ENCODE measurements at places on chromosomes 16 and 17.

DNA sequence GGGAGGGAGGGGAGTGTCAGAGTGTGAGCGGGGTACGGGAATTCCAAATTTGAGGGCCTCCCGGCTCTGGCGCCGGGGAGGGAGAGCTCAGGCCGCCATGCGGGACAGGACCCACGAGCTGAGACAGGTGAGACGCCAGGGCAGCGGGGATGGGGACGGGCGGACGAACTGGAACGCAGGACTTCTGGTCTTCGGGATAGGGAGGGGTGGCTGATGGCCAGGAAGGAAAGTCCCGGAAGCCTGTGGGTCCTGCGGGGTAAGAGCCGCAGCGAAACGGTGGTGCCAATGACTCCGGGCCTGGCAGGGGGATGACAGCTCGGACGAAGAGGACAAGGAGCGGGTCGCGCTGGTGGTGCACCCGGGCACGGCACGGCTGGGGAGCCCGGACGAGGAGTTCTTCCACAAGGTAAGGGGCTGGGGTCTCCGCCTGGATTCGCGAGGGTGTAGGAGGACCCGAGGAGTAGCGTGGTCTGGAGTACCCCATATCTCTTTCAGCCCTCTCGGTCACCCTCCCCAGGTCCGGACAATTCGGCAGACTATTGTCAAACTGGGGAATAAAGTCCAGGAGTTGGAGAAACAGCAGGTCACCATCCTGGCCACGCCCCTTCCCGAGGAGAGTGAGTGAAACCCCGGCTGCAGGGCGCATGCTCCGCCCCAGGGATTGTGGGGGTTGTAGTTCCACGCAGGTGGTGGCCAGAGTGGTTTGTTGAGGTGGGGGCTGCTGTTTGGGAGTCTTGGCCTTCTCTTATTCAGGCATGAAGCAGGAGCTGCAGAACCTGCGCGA lies 543 bp downstream of the STX4 start:
- DNase-seq: peak; percentile 95

GRCh38 chr17:45951941-45952340 lies 47.1 kb upstream of the STH start:
- no peak for DNase-seq

DNA sequence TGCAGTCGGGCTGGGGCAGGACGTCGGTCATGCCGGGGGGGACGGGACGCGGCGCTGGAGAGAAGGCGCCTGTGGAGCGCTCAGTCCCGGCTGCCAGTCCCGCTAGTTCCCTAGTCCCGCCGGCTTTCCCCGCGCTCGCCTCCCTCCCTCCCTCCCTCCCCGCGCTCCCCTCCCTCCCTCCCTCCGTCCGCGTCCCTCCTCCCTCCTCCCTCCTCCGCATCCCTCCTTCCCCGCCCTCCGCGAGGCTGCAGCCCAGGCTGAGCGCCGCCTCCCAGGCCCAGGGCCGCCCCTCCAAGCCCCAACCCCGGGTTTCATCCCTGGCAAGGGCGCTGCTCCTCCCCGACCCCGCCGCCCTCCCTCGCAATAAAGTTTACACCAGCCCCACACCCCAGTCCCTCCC lies 34.8 kb downstream of the TIMM22 start:
- DNase-seq: no peak

DNA sequence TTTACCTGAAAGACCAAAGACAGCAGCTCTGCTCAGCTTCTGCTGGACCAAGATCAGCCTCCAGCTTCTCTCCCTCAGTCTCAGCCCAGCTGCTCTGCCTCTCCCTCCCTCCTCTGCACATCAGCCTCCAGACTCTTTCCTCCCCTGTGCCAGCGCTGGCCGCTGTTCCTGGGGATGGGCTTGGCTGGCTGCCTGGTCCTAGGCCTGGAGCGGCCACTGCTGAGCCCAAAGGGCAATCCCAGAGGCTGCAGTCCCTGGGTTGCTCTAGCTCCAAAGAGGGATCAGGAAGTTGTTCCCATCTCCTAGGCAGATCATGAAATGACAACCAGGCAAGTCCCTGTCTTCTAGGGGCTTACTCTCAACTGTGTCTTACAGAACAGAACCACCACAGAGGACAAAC lies 31.3 kb downstream of the DCUN1D3 start:
- peak; percentile 85 for DNase-seq

DNA sequence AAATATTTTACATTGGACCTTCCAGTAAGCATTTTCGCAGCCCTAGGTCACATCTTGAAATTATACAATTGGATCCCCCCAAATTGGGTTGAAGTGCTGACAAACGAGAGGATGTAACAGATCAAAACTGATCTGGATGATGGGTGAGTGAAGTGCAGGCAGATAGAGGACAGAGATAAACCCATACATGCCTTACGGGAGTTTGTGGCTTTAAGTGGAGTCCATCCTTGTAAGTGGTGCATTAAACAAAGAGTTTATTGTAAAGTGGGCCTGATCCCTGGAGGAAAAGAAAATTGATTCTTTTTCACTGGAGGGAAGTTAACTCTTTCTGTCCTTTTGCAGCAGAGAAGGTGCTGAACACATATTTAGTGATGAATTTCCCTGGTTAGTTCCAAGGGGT lies 39.0 kb upstream of the KCNJ2 start:
- DNase-seq: no peak

GRCh38 chr17:61534414-61534813 lies 56.6 kb downstream of the NACA2 start:
- no peak for DNase-seq

- no peak for DNase-seq
Measured at GRCh38 chr16:11871193-11871592, 19.9 kb upstream of the RSL1D1 start.

DNA sequence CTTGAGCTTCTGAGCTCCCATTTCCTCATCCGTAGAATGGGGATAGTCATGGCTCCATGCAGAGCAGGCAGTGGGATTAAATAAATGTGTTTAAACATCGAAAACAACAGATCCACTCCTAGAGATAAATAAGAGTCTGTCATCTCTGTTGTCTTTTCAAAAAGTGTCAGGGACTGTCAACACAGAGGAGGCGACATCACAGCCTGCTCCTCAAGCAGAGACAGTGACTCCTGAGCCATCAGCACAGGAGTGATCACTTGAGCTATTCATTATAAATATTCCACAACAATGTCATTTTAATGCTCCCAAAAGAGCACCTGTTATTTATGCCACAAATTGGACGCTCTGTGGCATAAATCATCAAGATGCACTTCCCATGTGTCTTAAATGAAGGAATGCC lies 605.6 kb upstream of the CDH5 start:
- DNase-seq: no peak

DNA sequence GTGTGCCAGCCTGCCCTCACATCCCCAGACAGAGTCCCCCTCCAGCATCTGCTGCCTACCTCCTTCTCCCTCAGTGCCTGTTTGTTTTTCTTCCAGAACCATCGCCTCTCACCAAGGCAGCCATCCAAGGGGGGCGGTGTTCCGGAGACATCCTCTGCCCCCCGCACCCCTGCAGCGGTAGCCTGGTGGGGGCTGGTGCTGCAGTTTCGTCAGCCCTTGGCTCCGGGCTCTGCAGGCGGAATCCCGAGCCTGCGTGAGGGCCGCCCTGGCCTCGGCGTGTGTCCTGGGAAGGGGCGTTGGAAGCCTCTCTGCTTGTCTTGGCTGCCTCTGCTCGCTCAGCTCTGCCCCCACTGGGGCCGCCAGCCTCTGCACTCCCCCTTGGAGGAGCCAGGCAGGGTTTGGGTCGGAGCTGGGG lies 126.0 kb upstream of the CIBAR2 start:
- DNase-seq: peak; percentile 80

GRCh38 chr16:48256579-48257177 lies 9.3 kb upstream of the ABCC11 start:
- no peak for DNase-seq

DNA sequence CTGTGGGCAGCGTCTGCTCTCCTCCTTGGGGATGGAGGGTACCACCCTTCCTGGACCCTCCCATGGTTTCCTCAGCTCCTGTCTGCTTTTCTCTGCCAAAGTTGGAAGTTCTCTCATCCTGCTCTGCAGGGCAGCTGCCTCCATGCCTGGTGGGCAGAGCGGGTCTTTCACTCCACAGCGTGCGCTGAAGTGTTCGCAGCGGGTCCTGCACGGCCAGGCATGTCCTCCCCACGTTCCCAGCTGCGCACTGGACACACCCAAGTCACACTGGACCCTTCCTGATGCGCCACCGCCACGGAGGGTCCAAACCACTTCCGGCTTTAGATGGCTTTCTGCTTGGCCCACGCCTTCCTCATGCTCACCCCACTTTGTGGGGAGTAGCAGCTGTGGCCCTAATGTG lies 33.7 kb upstream of the NPTX1 start:
- DNase-seq: no peak
